Activated CD8-positive, alpha-beta memory T cell treated with anti-CD3 and anti-CD28 coated beads, Interleukin-2, amount 50 U/mL, for 4 hours (primary cell): ENCODE measurements at places on chromosomes 2 and 18.

GRCh38 chr2:211503856-211504255, 947.5 kb downstream of the CPS1 start:
- DNase-seq, result no peak

GRCh38 chr2:118176601-118177000, 88.3 kb downstream of the INSIG2 start:
- no peak for DNase-seq

GRCh38 chr2:176582990-176583481, 313.8 kb downstream of the MTX2 start:
- no peak for DNase-seq

GRCh38 chr2:198314559-198315153, 510.3 kb downstream of the PLCL1 start:
- no peak for DNase-seq

DNA sequence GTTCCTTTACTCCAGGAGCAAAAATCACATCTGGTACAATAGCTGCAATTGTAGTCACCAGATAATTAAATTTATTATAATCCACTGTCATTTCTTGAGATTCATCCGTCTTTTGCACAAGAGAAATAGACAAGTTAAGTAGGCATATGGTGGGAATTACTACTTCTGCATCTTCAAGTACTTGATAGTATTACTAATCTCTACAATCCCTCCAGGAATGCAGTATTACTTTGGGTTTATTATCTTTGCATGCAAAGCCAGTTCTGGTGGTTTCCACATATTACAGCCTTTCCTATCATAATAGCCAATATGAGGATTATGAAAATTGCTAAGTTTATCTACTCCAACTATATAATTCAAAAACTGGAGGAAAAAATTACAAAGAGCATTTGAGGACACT, 254.1 kb downstream of the IKZF2 start:
- no peak for DNase-seq

- DNase-seq, result no peak
These were observed 357.0 kb downstream of the ERBB4 start for GRCh38 chr2:212181646-212182045.

DNA sequence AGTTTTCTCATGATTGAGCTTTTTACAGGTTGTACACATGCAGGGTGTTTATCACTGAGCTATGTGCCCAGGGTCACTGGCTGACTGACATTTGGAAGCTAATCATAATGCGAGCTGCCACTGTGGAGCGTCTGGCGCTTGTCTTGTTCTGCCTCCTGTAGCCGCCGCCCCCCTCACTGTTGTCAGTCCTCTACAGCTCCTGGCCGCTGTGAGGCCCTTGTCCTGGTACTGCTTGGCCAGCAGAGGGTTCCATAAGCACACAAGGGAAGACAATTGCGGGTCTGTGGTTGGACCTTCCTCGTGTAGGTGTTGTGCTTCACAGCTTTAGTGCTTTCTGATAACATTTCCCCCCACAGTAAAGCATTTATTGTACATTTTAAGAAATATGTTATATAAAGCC, 105.6 kb upstream of the LDLRAD4 start:
- no peak for DNase-seq

DNA sequence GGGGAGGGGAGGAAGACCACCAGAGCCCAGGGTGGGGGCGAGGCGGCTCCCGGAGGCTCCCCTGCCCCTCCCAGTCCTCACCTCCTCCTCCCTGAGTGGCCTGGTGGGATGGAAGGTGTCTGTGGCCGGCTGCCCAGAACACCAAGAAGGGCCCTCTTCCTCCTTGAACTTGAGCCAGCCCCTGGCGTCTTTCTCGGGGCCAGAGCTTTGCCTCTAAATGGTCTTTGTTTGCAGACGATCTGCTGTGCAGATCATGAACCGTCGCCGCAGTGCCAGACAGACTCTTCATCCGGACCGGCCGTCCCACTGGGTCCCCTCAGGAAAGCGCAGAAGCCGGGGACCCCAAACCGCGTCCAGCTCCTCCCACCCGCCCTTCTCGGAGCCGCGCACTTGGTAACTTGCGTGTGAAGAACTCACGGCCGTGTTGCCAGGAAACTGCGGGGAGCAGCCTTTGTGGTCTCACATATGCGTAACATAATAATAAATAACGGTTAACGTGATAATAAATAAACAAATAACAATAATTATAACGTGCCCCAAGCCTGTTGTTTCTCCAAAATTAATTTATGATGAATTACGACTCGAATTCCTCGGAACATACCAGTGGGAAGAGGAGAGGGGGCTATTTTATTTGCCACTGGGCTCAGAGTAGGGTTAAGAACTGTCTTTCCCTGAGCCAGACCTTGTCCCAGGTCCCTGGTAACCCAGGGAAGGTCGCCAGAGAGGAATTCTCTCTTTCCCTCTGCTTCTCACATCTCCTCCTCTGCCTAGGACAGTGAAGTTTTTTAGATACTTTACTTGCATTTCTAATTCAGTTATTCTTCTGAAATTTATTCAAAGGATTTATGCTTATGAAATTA, 41.0 kb downstream of the PTGR3 start:
- DNase-seq, result no peak

GRCh38 chr2:155035308-155035707, 336.8 kb downstream of the KCNJ3 start:
- no peak for DNase-seq

- no peak for DNase-seq
These were observed 11.1 kb downstream of the EML4 start for GRCh38 chr2:42180300-42180699.

GRCh38 chr18:41893432-41893831, 61.6 kb upstream of the PIK3C3 start:
- DNase-seq, result no peak

GRCh38 chr2:234719116-234719716, 222.3 kb upstream of the ARL4C start:
- no peak for DNase-seq

DNA sequence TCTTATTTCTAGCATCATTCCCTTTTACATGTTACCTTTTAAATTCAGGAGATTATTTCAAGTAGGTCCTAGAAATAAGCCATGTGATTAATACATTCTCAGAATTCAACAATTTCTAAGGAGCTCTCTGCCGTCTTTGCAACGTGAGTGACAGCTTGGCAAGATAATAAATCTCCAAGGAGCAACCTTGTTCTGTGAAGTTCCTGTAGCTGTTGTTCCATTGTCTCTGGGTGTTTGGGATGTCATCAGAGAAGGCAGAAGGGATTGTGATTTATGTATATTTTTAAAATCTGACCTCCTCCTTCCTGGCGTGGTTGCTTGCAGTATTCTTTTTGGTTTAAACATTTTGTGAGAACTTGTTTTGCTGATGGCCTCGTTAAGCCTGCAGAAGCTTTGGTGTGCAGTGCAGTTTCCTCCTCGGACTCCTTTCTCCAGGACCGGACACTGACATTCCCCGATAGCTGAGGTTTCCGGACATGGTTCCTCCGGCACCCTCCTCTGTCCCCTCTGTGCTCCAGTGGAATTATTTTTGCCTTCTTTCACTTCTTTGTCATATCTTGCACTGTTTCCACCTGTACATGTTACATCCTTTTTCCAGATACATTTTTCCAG, 33.7 kb downstream of the RAMP1 start:
- no peak for DNase-seq

DNA sequence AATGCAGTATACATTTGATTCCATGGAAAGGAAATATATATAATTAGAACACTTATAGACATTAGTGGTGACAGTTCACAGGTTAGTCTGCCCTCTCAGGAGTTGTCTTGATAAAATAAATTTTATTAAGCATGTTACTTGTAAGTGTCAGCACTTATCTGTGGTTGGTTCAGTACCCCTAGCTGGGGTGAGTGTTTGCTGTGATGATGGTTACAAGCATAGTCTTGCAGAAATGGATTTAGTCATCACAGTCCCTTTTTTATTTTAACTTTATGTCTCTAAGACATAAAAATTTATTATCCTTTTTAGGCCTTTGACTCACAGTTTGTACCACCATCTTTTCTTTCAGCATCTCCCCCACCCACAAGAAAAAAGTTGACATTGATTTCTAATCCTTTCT, 52.1 kb downstream of the NCK2 start:
- DNase-seq, result no peak

- DNase-seq, result no peak
These were observed 10.8 kb upstream of the NR4A2 start for GRCh38 chr2:156343096-156343939.

DNA sequence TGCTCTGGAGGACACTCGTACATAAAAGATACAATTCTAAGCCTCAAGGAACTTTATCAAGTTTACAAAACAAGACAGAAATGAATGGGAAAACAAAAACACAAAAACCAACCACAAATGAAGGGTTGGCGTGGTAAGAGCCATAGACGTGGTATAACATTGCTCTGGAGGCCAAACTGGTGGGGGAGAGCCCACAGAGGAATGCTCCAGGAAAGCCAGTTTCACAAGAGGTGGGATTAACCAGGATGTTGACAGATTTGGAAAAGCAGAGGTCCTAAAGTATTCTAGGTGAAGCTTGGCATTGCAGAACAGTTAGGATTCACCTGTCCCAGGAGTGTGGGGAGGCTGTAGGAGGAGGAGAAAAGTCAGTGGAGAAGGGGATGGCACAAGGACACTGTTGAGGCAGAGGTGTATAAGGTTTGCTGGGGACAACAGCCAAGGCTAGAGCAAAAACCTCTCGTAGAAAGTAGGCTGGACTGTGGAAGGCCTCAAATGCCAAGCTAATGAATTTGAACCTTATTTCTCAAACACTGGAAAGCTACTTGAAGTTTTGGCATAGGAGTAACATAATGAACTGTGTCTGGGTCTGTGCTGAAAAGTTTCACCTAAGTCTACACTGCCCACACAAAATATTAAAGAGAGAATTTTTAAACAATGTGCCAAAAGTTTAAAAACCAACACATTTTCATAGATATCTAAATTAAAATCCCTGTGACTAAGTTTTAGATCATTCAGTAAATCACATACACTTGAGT, 135.1 kb downstream of the THADA start:
- DNase-seq, result no peak

GRCh38 chr2:169933124-169933711, 106.0 kb downstream of the UBR3 start:
- DNase-seq, result no peak

- no peak for DNase-seq
These were observed 101.2 kb upstream of the SLC38A11 start for GRCh38 chr2:165056564-165056963.

DNA sequence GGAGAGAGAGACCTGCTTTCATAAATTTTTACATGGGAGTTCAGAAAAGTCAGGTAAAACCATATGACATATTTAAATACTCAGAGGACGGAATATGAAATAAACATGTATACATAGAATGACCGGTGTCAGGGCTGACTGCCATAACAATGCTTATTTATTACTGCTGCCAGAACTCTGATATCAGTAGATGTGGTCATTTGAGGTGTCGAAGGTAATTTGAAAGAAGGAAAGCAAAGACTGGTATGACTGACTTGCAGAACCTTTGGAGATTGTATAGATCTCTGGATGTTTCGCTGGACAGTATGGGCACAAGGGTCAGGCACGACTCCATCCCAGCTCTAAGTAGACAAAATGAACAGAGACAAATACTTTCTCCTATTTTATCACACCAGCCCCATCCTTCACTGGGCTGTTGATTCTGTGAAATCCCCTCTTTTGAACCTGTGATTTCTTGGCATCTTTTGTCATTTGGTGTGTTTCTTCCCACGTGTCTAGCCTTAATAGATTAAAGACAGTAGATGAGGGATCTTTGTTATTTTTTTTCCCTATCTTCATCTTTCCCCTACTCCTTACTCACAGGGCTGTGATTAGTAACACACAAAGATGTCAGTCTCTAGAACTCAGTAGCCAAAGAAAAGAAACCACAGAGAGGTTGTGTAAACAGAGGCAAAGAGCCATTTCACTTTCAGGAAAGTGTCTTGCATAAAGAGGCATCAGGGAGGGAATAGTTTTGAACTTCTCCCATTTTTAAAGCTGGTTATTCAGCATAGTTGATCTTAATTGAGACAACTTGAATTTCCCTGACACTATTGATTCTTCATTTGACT, 61.6 kb downstream of the ICOS start:
- no peak for DNase-seq

DNA sequence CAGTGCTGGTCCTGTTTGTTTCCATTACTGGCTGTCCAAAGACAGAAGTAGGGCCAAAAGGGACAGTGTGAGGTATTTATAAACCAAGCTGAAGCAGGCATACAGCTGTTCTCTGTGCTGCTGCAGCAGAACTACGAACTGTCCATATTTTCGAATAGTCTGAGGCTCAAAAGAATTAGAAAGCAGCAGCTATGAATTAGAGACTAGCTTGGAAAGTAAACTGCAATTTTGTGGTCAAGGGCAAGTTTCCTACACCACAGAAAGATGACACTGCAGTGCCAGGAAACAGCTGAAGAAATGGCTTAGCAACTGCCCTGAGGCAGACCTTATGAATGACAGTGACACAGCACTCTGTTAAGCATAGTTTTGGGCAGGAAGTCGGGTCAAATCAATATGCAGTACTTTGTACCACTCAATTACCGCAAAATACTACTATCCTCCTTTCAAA, 125.3 kb downstream of the TMEM131 start:
- DNase-seq, result peak; percentile 30

DNA sequence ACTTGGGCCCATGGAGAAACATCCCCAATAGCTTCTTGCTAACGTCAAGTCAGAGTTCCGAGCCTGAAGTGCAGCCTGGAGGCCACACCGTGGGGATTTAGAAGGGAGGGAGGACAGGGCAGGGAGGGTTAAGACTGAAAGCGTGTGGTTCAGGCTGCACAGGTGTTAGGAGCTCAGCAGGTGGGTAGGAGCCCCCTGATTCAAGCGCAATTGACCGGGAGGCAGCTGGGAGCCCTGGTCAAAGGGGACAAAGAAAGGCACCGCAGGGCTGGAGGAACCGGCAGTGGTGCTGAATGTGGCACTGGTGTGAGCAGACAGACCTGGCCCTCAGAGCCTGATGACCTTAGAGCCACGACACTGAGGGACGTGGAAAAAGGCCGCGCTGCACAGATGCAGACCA, 149.6 kb downstream of the TMEM18 start:
- no peak for DNase-seq

DNA sequence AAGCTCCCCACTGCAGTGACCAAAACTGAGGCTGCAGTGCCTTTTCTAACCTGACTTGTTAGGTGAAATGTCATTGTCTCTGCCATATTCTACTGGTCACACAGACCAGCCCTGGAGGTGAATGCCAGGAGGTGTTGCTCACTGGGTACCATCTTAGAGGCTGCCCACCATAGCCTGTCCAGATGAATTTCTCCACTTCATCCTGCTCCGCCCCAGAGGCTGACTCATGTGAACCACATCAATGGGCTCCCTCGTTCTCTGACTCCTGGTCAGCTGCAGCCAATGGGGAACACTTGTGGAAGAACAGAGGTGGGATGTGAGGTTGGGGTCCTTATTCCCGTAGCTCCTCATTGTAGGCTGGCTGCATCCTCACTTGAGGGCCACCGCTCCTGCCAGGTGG, 3.4 kb upstream of the NARS1 start:
- no peak for DNase-seq

DNA sequence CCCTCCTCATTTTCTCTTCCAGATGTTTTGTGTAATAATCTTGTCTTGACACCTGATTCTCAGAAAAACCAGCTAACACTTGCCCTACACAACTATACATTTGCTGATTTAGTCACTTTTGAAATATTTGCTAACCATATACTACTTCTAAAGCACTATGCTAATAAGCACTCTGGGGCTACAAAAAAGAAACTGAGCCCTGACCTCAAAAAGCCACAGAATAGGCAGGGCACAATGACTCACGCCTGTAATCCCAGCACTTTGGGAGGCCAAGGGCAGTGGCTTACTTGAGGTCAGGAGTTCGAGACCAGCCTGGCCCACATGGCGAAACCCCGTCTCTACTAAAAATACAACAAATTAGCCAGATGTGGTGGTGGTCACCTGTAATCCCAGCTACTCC, 266.0 kb downstream of the RAD51AP2 start:
- DNase-seq, result no peak

GRCh38 chr2:218981881-218982585, 3.0 kb downstream of the FEV start:
- DNase-seq, result no peak

- no peak for DNase-seq
These were observed 60.9 kb upstream of the CCBE1 start for GRCh38 chr18:59758106-59758505.
